Spleen (tissue), 13 donors: ENCODE measurements at places on chromosomes 6 and 20.
A peak's percentile ranks its signal among the peaks of the same experiment; 100 is the strongest.

GRCh38 chr6:31898383-31899011, 999 bp upstream of the EHMT2 start:
- peak; percentile 74 for DNase-seq

- DNase-seq, result no peak
Measured at GRCh38 chr6:142568857-142569597, 267.2 kb downstream of the ADGRG6 start.

GRCh38 chr6:43170417-43170930, 595 bp upstream of the SRF start:
- peak; percentile 84 for DNase-seq

- no peak for DNase-seq
Measured at GRCh38 chr6:131524695-131525336, 48.2 kb upstream of the ARG1 start.

GRCh38 chr20:61896058-61896961, 169.4 kb downstream of the TAF4 start:
- peak; percentile 79 for DNase-seq

DNA sequence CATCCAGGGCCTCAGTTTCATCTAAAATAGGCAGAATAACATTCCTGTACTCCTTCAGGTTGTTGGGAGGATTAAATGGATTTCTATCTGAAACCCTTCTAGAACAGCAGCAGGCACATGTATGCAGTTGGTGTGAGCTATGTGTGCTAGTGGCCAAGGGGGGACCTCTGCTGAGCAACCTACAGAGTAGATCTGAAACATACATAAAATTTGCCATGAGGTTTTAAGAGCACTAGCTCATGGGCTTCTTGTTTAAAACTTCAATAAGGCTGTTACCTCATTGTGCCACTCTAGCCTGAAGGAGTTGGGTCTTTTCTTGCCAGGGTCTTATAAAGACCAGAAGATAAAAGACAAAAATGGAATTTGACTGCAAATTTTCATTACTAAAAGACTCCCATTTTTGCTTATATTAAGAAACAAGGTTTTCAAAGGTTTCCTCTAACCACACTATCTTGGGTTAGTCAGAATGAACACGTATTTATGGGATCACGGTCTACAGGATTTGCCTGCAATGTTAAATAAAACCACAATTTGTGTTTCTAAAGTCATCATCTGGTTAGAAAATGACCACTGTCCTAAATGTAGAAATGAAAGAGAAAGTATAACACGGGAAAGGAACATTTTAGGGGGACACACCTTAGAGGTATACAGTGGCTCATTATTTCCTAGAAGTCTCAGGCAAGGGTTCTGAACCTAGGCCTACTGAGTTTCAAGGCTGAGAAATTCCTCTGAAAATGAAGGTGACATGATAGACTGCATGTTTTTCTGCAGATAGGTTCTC, 144.9 kb upstream of the OLIG3 start:
- no peak for DNase-seq

- DNase-seq, result no peak
Measured at GRCh38 chr6:74936886-74937285, 269.0 kb downstream of the COL12A1 start.

DNA sequence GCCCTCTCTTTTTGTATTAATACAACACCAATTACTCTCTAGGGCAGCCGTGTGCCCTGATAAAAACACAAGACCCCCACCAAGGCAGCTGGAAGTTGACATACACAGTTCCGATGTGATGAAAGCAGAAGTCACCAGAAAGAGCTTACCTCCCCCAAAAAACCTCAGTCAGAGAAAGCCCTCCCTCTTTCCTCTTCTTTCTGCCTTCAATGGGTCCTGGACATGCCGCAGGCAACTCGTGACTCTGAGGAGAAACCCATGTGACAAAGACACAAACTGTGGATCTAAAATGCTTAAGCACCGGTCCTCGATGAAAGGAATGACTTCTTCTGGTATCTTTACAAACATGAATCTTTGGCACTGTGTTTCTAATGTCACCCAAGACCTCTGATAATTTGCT, 117.7 kb upstream of the CCDC28A start:
- no peak for DNase-seq

DNA sequence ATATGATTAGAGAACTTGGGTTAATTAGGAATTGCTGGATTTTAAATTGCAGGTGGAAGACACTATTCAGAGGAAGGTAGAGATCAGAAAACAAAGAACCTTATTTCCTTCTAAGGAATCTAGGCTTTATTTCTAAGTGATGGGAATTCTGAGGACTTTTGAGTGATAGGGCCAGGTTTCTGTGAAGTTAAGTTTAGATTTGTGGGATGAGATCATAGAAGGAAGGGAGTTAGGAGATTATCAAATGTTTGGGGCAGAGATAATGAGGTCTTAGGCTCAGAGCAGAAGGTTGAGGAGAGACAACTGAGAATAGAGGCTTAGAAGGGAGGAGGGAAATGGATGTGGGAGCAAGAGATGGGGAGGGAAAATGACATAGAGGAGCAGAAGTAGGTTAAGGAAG, 109.7 kb upstream of the MMS22L start:
- no peak for DNase-seq

- DNase-seq, result no peak
Measured at GRCh38 chr6:162459985-162460384, 267.6 kb downstream of the PRKN start.

DNA sequence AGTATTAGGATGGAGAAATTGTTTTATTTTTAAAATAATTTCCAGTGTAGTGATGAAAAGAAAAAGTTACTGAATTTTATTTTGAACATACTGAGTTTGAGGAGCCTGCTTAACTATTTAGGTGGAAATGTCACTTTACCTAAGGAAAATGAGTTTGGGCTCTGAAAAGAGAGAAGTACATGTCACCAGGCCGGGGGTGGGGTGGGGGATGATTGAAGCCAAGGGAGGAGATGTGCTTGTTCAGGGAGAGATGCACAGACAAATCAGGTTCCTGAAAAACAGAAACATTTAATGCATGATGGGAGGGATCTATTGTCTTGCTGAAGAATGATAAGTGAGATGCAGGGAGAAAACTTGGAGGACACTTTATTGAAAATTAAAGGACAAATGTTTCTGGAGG, 71.3 kb downstream of the PLCB1 start:
- DNase-seq, result no peak

DNA sequence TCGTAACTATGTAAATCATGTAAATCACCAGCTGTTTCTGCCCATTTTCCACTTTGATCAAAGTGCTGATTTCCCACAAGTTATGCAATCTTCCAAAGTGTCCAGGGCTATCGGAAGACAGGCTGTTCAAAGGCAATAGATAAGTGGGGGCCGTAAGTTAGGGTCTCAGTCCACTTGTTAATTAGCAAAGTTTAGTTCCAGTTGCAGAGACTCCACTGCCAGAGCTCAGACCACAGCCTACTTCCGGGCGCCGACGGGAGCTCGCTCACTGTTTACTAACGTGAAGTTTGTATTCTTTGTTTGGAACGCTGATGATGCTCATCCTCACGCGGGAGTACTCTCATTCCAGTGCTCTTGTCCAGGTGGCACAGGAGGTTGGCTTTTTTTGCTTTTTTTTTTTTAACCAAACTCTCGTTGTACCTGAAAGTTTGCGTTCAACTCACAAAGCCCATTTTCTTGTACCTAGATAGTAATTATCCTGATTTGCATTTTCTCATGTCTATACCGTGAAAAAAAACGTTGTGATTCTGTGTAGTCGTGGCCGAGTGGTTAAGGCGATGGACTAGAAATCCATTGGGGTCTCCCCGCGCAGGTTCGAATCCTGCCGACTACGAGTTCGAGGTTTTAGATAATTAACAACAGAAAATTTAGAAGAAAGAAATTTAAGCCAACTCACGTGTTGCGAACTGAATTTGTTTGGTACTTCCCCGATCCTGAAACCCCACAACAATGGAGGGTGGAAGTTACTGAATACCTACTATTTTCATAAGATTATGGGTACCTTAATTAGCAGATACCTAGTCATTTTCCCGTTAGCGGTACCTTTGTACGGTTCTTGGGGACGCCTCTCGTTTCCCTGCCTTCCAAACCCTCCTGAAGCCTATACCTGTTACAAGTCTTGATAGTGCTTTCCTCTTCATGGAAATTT, 29.9 kb upstream of the ZNF184 start:
- DNase-seq, result peak; percentile 88

DNA sequence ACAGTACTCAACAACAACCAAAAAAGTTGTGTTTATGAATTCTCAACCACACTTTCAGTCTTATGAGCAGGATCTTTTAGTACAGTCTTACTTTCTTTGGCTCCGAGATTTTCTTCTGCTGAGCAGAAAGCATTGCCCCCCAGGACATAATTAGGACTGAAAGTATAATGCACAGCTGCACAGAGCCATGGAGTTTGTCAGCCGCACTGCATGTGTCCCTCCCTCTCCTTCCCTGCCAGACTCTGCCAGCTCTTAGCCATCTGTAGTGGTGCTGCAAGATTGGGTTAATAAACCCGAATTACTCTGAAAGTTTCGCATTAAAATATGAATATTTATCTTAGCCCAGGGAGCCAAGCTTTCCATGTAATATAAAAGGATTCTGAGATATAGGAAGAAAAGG, 179.6 kb upstream of the PTCHD4 start:
- DNase-seq, result no peak

DNA sequence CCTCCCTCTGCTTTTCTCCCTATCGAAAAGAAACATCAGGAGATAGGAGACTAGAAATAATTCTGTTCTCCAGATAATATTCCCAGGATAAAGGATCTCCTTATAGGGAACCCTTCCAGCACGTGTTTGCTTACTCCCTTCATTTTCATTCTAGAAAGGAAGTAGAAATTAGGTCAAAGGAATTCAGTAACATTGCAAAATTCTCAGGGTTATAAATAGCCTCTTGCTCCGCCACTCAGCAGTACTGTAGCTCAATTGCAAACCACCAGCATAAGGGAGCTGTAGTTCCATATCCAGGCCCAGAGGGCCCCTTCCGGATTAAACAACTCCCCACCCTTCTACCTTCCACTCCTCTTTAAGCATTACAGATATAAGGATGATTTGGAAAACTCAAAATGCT, 6.2 kb downstream of the ELMO2 start:
- no peak for DNase-seq

GRCh38 chr6:32941214-32941768, 463 bp upstream of the HLA-DMB start:
- no peak for DNase-seq

- DNase-seq, result no peak
Measured at GRCh38 chr6:108937170-108937569, 88.9 kb downstream of the ARMC2 start.

DNA sequence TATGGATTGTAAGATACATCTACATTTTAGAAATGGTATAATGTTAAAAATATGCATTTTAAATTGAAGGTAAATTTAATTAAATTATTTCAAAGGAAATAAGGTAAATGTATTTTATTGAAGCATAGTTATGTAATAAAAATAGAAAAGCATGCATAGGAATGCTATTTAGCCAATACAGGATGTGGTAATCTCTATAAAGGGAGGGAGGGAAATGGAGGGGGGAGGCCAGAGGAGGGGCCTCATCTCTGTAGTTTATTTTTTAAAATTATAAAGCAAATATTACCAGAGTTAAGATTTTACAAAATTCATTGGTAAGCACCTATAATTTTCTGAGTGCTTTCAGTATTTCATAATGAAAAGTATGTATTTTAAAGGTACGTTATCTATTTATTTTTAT, 27.2 kb downstream of the SLC16A10 start:
- DNase-seq, result no peak

- DNase-seq, result no peak
Measured at GRCh38 chr6:55180258-55180657, 5.9 kb downstream of the HCRTR2 start.

GRCh38 chr6:100186552-100186951, 192.5 kb upstream of the MCHR2 start:
- no peak for DNase-seq

GRCh38 chr6:61977099-61977498, 308.9 kb downstream of the KHDRBS2 start:
- no peak for DNase-seq

DNA sequence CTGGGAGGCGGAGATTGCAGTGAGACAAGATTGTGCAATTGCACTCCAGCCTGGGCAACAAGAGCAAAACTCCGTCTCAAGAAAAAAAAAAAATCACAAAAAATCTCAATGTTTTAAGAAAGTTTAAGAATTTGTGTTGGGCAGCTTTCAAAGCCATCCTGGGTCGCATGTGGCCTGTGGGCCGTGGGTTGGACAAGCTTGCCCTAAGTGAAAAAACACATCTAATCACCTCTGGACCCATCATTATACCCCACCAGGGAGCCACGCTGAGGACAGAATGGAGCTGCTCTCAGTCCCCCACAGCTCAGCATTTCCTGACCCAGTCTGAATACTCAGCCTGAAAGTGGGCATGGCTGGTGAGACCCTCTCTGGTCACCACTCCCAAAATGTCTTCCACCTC, 129.3 kb downstream of the PRND start:
- DNase-seq, result peak; percentile 14

- DNase-seq, result no peak
Measured at GRCh38 chr20:48281501-48281900, 496.2 kb upstream of the SULF2 start.

GRCh38 chr6:108902382-108902792, 54.2 kb downstream of the ARMC2 start:
- no peak for DNase-seq

DNA sequence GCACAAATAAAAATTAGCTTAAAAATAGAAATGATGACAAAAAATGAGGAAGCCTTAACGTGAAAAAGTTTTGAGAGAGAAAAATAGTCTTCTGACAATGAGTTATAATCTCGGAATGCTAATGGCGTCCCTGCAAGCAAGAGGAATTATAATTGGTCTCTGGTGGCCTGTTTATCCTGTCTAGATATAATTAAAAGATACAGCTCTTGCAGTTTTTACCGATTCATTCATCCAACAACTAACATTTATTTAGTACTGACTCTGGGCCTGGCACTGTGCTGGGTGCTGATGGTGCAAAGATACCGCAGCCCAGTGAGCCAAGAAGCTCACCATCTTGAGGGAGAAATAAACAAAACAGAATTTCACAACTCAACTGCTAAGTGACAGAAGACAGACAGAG, 31.6 kb upstream of the ANKRD60 start:
- DNase-seq, result no peak

DNA sequence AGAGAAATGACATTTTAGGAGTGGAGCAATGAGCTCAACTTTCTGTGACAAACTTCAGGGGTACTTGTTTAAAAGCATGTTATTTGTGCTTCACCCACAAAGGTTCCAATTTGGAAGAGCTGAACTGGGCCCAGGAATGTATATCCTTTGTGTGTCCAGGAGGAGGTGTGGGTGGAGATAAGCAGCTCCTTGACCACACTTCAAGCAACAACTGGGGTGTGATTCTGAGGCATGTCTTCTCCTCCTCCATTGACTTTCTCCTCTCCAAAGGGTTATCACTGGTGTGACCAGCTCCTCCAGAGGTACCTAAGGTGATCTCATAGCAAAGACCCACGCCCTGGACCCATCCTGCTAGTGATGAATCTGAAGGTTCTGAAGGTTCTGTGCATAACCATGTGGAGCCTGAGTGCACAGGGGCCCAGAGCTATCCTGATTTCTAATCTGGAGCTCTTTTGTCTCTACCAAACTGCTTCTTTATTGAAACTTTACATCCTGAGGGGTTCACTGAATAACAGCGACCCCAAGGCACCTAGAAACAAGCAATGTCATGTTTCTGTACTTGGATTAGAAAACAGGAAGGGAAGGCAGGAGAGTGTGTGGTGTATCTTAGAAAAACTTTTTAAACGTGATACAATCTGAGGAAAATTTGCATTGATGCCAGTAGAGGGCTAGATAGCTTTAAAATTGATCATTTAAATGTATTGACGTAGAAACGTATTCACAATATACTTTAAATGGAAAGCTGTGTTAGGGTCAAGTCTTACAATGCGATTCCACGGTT, 60.9 kb upstream of the CD93 start:
- DNase-seq, result no peak
